Stimulated activated CD4-positive, alpha-beta T cell treated with anti-CD3 and anti-CD28 coated beads, Interleukin-1b, Interleukin-23, amount 100 ng/mL, for 1 hour (primary cell): ENCODE measurements at places on chromosomes 4 and X.

DNA sequence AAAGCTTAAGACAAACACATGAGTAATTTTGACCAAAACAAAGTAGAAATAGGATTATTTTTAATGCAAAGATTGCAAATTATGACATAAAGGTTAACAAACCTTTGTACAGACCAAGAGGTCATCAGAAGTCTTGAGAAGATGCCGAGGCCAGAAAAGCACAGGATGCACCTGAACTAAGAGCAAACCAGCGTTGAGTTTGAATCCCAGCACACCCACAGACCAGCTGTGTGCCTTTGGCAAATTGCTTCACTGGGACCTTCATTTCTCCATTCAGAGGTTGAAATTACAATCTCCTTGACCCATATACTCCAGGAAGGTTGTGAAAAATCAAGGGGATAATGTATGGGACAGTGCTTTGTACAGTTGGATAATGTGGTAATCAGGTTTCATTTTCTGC is 56.6 kb downstream of the PPM1K start:
- no peak for DNase-seq

DNA sequence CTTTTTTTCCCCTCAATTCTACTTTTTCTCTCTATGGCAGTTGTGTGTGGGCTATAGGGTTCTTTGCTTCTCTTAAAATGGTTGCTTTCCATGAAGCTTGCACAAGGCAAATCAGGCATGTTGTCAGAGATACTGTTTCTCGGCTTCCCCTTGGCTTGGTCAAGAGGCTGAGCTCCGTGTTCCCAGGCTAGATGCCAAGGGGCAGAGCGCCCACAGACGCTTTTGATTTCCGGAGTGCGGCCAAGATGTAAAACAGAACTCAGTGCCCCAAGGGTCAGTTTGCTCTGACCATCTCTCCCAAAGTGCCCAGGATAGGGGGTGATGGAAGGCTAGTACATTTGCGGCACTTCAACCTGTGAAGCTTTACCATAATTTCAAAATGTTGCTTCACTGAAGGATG is 64.2 kb upstream of the DIPK2B start:
- DNase-seq, result no peak

DNA sequence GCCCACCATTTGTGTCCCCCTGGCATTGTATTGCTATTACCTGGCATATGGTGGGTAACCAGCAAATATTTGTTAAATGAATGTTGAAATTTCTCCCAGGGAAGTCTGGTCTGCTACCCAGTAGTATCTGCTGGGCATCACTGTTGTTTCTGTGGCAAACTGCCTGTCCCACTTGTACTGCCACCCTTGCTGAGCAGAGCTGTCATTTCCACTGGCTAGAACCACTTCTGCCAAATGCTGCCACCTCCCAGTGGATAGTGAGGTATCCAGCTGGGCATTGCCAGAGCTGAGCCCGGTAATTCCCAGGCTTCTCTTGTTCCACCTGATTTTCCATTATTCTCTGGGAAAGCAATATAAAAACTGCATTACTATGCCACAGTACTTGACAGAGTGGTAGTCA is 186.7 kb upstream of the NOCT start:
- no peak for DNase-seq

- no peak for DNase-seq
These were observed 109.6 kb upstream of the ACSL4 start for GRCh38 chrX:109842611-109843010.

DNA sequence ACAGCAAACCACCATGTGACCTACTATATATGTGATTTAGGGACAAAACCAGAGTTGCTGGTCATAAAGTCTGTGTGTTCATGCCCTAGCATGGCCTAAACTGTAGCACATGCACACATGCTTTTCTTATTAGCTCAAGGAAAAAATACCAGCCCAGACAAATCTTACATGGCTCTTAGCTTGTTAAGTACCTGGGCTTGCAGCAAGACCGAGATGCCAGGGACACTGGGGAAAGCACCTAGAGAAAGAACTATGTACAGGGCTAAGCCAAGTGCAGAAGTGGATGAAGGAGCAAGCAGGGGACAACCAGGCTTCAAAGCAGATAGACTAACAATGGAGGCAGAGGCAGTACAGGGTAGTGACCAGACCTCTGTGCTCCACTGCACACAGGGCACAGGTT is 3.4 kb upstream of the GABRE start:
- DNase-seq, result no peak

DNA sequence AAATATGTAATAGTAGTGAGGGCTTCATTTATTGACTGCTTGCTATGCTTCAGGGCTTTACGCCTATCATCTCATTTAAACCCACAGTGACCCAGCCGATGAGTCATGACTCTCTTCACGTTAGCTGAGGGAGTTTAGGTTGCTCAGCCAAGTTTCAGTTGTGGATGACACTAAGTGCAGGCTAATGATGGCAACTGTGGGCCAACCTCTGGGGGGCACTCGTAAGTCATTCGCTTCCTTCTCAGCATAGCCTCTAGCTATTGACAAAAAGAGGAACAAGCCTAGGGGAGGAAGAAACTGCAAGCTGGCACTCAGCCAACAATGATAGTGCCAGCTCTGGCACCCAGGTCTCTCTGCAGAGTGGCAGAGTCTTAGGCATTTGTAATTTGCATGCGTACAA is 325.0 kb downstream of the ARHGAP10 start:
- peak; percentile 18 for DNase-seq

DNA sequence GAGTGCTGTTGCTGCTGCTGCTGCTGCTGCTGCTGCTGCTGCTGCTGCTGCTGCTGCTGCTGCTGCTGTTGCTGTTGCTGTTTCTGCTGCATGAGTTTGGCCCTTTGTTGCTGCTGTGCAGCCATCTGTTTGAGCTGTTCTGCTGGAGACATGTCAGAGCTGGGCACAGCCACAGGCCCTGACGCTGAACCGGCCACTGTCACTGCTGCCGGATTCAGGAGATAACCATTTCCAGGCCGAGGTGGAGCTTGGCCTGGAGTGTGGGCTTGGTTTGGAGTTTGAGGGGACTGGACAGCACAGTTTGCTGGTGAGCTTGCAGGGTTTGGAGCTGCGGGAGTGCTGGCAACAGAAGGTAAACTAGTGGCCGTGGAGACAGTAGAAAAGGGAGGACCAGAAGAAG is 224.3 kb downstream of the MGST2 start:
- DNase-seq, result no peak

- DNase-seq, result no peak
These were observed 38.1 kb upstream of the NOCT start for GRCh38 chr4:138977524-138977923.

GRCh38 chr4:164204434-164204833 is 549.5 kb upstream of the SMIM31 start:
- DNase-seq, result no peak

- DNase-seq, result no peak
These were observed 99.3 kb upstream of the TLR3 start for GRCh38 chr4:185969657-185970056.

GRCh38 chrX:38220415-38221390 is at the start of gene SRPX:
Gene SRPX, minus strand, starts transcription at chrX:38220871. Its CDS starts 79 bp downstream, at chrX:38220792.
- no peak for DNase-seq

DNA sequence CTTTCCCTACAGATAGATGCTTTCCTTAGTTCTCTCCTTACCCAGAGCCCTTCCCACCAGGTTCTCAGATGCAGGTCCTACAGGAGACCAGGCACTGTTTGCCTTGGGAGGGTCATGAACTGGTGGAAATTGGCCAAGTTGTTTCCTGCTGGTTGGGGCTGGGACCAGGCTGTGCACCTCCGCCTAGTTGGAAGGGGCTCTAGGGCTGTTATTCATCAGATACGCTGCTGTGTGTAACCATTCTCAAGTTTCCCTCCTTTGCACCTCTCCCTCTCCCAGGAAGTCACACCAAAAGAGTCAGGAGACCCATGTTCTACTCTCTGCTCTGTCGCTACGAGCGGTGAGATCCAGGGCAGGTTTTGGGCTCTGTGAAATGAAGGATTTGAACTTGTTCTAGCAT is 11.9 kb upstream of the VSIG1 start:
- DNase-seq, result no peak

- no peak for DNase-seq
These were observed 787 bp upstream of the TMSB15A start for GRCh38 chrX:102517326-102517725.

DNA sequence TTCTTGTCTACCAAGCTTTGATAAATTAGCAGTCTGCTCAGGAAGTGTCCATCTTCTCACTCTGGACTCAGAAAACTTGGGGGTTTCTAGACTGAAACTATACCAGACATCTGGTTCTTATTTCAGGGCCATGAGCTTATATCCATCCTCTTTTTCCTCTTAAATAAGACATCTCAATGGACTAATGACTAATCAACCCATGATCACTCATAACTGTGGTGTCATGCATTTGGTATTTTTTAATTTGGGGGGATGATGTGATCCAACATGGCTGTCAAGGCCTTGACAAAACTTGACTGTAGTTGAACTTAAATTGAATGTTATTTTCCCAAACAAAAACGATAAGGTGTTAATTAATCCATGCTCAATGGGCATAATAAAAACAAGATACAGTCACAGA is 87.8 kb downstream of the GPRASP3 start:
- DNase-seq, result no peak

DNA sequence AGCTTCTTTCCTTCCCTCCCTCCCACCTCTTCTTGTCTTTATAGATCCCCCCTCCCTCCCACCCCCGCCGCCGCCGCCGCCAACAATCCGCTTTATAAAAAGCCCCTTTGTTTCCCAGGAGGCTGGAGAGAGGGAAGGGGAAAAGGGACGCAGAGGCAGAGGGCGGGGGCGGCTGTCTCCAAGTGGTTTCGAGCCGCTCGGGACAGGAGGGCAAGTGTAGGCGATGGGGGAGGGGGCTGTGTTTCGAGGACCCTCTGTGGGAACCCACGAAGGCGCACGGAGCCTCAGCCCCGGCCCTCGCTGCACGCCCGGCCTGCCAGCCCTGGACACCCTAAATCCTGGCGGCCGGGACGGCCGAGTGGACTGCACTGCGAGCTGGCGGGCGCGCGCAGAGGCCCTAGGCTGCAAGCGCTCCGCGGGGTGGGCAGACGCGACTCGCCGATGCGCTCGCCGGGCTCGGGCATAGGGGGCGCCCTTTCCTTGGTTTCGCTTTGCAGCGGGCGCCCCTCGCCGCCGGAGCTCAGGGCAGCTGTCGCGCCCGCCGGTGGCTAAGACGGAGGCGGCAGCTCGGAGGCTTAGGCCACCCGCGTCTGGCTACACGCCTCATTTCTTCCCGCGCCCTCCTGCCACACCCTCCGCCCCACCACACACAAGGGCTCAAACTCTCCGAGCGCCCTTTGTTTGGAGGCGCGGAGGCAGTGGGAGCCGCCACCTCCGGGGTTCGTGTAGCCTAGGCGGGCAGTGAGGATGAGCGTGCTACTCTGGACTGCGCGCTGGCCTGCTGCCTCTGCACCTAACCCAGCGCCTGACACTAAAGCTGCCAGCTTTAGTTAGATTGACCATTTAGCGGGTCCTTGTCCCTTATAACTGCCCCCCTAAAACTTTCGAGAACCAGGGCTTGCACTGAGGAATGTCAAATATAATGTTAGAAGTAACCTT is 2.2 kb downstream of the MAMLD1 start:
- DNase-seq, result peak; percentile 12

- no peak for DNase-seq
These were observed 131.3 kb upstream of the AP1S2 start for GRCh38 chrX:15985937-15986336.

DNA sequence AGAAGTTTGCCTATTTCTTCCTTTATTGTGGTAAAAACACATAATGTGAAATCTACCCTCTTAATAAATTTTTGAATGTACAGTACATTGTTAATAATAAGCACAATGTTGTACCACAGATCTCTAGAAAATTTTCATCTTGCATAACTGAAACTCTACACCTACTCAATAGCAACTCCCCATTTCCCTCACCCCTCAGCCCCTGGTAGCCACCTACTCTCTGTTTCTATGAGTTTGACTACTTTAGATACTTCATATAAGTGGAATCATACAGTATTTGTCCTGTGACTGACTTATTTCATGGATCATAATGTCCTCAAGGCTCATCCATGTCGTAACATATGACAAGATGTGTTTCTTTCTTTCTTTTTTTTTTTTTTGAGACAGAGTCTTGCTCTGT is 446.4 kb downstream of the RPA4 start:
- DNase-seq, result no peak

DNA sequence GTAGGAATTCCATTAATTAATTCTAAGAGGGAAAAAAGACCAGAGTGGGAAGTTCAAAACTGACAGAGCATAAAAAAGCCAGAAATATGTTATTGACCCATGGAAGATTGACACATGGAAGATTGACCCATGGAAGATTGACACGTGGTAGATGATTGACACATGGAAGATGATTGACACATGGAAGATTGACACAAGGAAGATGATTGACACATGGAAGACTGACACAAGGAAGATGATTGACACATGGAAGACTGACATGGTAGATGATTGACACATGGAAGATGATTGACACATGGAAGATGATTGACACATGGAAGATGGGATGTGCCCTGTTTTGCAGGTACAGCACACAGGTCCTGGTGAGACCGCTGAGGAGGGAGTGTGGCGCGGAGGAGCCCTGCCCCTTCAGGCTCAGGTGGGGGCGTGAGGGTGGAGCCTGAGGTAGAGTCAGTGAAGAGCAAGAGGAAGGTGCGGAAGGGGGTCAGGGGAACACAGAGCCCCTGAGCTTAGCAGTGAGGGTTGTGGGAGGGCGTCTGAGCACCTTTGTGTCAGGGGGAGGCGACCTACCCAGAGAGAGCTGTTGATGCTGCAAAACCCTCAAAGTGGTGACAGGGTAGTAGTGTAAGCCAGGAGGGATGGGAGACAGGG is 15.8 kb upstream of the PDE6B start:
- no peak for DNase-seq

DNA sequence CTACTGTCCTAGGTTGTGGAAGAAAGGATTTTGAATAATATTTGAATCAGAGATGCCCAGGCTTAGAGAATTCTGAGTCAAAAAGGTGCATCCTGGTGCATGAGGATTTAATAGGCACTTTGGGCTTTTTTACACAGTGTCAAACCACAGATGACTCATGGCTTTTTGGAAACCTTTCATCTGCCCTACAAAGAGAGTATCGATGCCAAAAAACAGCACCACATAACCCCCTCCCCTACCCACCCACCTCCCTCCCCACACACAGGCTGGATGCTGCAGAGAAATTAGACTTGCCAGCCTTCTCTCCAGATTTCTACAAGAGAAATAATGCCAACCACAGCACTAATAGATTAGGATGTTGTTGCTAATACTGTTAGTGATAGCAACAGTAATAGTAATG is 779.3 kb downstream of the NLGN4X start:
- no peak for DNase-seq

GRCh38 chr4:6271701-6272465 is 2.2 kb downstream of the WFS1 start:
- no peak for DNase-seq

- DNase-seq, result no peak
These were observed 113.1 kb downstream of the RAB28 start for GRCh38 chr4:13371048-13371447.
